IPS-NIHi11 (cell line): ENCODE measurements at places on chromosomes 16 and 17.

- no peak for DNase-seq
Measured at GRCh38 chr17:72189768-72190593, 69.2 kb downstream of the SOX9 start.

DNA sequence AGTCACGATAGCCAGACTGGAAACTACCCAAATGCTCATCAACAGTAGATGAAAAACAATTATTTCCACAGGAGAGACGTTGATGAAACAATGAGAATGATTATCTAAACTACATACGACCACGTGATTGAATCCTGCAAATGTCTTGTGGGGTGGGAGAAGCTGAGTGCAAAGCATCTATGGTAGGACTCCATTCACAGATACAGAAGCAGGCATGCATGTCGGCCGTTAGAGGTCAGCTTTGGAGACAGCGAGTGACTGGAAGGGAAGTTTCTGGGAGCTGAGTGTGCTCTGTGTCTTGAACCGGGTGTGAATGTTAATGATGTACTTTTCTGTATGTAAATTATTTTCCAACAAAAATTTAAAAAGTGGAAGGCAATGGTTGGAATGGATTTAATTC, 71.5 kb upstream of the DNAJA2 start:
- no peak for DNase-seq

DNA sequence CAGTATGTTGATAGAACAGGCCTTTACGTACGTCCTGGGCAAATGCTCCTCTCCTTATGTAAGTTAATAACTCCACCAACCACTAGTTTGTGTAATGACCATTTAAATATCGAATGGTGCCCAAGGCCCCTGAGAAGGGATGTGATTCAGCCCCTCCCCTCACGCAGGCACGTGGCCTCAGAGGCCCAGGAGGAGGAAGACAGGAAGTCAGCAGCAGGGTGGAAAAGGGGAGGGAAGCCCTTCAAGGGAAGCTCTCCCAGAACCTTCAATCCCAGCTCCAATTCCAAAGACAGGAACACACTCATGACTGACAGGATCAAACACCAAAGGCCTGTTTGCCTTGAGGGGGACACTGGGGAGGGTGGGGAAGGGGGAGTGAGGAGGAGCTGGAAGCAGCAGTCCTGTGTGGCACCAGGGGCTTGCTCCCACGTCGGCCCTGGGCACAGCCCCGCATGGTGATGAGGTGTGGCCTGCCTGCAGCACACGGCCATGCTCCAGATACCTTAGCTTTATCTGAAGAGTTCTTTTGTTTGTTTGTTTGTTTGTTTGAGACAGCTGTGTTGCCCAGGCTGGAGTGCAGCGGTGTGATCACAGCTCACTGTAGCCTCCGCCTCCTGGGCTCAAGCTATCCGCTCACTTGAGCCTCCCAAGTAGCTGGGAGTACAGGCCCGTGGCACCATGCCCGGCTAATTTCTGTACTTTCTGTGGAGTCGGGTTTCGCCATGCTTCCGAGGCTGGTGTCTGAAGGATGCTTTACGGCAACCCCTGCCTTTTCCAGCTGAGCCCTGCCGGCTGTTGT, 105.0 kb downstream of the ZNF778 start:
- peak; percentile 83 for DNase-seq

DNA sequence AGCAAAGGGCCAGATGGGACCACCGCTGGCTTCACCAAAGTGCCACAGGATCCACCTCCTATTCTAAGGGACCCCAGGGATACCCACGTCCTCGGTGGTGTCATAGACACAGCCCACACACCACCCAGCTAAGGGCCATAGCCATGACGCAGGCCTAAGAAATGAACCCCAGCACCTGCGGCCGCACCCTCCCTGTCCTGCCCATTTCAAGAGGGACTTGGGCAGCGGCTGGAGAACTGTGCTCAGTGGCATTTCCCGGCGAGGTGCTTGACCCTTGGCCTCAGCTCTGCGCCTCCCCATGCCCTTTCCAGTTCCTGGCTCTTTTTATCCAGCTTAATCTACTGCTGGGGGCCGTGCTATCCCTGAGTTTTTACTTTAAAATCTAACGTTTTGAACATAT, 27.3 kb downstream of the ZNF778 start:
- no peak for DNase-seq

- DNase-seq = peak; percentile 27
Measured at GRCh38 chr17:43467981-43468581, 15.7 kb upstream of the DHX8 start.

DNA sequence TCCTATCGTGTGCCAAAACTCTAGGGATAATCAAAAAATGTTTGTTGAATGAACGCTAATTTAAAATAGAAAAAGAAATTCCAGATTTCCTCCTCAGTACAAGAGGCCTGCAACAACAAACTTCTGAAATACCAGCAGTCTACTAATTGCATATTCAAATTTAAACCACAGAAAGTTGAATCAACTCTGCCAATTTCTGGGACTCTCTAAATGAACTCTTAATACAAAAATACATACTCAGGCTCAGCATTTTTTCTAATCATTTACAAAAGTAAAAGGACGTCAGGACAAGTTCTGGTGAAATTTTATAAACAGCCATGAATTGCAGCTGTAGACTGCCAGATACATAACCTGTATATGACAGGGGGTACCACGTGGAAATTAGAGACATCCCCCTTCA, 49.0 kb downstream of the KANSL1 start:
- DNase-seq = no peak
